ENCODE measurements at places on chromosomes 13 and 19.

DNA sequence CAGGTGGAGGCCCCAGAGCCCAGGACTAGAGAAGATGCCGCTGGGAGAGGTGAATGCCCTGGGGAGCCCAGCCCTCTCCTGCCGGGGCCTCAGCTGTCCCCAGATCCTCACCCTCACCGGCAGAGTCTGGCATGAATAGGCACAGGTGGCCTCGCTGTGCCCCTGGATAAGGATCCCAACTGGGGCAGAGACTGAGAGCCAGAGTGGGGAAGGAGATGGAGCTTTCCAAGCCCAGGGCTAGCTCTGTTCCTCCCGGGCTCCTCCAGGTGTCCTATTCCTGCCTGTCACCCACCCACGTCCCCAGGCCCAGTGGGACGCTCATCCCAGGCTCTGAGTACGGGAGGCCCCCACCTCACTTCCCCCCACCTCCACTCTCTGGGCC lies 16.5 kb downstream of the PRR36 start:
- DNase-seq = no peak

GRCh38 chr19:4593409-4593851 lies 33.9 kb upstream of the SEMA6B start:
- no peak for DNase-seq

DNA sequence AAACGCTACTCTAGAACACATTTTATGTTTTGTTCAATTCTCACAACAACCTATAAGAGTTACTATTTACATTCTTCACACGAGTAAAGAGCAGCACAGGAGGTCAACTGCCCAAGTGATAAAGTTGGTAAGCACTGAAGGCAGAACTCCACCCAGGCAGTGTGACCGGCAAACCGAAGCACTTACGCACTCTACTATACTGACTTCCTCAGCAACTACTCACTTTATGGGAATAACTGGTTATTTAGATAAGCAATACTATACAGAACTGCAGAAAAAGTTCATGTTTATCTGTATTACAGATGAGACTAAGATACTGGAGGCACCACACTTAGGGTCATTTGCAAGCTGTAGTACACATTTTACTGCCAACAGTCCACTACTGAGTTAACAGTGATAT lies 28.8 kb downstream of the FOXO1 start:
- no peak for DNase-seq

GRCh38 chr13:113577881-113578435 lies 6.6 kb upstream of the TFDP1 start:
- no peak for DNase-seq

- no peak for DNase-seq
Observed at GRCh38 chr19:4870025-4870700, 2.7 kb upstream of the PLIN3 start.

GRCh38 chr13:45194081-45194939 lies 6.5 kb downstream of the KCTD4 start:
- no peak for DNase-seq

DNA sequence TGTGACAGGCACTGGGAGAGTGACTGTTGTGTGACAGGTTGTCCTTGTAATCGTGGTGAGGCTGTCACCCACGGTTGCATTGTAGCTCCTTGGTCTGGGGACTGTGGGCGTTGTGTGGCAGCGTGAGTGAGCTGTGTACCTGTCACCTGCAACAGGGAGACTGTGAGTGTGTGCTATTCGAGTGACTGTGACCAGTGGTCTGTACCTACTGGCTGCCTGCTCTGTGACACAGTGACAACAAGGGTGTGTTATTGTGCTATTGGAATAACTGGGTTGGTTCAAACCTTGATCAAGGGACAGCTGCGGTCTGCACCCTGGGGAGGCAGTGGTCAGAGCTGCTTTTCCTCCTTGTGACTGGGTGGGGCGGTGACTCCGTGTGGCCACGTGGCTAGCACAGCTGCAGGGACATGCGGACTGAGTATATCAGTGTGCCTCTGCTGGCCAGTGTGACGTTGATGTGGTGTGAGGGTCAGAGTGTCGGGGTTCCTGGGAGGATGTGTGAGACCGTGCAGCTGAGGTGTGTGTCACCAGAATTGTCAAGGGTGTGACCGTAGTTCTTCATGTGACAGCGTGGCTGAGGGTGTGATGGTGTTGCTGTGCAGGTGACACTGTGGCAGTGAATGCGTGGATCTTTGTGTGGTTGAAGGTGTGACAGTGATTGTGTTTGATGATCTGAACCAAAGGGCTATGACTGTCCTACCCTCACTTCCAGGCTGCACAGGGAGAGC lies 10.1 kb upstream of the NFIX start:
- no peak for DNase-seq

- no peak for DNase-seq
Observed at GRCh38 chr19:14406645-14407401, 12.3 kb downstream of the DDX39A start.

DNA sequence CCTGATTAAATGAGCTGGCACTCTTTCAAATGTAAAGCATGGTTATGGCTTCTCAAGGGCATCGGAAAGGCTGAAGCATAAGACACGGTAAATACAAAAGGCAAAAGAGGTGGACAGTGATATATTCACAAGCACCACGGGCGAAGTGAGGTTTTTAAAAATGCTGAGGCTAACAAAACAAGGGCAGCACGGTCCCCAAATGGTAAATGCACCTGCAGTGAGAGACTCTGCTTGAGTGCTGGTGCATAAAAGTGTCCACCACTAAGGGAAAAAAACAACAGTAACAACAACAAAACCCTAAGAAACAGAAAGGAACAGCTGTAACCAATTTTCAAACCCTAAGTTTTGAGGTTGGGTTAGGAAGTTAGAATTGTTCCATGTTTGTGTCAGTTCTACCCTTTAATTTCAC lies 234.9 kb downstream of the PCDH9 start:
- DNase-seq = no peak

GRCh38 chr13:82740442-82740841 lies 1141.8 kb downstream of the SLITRK1 start:
- no peak for DNase-seq

DNA sequence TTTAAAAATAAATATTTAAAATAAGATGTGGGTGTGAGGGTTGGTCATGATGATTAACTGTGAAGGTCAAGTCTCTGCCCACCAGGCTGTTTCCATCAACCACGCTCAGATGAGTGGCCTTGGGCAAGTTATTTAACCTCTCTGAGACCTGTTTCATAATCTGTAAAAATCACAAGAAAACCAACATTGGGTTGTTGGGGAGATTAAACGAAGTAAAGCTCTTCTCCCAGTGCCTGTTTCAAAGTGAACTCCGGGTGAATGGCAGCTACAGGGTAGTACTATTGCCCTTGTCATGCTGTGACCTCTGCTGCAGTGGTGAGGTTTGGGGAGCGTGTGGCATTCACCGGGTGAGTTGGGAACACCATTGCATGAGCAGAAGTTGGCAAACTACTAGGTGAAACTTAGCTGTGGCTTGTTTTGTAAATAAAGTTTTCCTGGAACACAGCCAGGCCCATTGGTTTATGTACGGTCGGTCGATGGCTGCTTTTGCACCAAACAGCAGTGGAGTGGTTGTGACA lies 153.2 kb downstream of the USP12 start:
- DNase-seq = no peak

DNA sequence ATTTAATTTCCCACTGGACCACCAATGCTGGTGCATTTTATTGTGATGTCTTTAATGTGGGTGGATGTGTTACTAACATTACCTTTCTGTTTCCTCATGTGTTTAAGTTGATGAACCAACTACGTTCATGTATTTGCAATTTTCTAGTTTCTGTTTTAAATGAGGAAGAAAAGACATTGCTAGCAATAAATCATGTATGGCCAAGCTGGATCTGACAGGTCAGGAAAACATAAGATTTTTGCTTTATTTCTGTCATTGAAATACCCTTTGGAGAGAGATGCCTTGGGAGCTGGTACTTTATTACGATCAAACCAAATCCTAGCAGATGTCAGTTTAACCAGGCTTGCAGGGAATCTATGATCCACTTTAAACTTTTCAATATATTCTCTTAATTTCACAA lies 553.2 kb downstream of the RFC3 start:
- no peak for DNase-seq

DNA sequence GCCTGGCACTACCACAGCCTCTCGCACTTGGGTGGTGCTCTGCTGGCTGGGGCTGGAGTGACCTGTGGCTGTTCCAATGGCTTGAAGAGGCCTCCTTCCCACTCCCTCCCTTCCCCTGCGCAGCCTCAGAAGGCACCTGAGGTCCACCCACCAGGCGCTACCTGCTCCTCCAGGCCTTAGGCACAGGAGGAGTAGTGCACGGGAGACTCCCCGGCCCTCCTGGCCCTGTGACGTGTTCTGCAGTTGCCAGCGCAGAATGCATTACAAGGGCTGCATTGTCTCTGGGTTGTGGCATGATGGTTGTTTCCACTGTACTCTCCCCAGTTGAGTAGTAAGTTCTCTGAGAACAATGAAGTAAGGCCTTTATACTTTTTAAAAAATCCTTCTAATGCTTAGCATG lies 128.6 kb downstream of the TEX29 start:
- no peak for DNase-seq

DNA sequence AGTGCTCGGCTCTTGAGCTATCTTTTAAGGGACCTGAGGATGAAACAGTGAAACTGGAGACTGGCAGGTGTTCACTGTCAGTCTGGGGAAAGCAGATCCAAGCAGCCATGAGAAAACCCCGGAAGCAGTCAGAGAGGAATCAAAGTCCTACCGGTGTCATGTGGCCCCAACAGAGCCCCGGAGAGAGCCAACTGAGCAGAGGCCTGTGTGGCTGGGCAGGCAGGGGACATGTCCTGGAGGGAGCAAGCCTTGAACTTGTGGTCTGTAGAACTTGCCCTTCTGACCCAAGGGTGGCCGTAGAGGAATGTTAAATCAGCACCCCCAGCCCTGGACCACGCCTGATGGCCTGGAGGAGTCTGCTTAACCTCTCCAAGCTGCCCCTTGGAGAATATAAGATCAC lies 113.7 kb upstream of the ZNF507 start:
- no peak for DNase-seq

DNA sequence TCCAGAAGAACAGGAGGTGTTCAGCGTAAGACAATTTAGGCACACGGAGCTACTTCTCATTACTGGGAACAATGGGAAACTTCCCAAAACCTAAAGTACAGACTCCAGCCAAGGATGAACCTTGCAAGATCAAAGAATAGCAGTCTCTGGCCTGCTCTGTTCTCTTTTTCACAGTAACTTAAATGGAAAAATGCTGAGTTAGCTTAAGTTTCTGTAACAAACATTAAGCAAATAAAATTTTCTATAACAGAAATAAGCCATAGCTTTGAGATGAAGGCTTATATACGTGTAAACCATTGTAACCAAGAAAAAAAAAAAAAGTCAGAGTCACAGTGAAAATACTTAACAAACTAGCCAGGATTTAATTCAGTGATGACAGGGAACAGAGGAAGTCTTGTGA lies 18.2 kb upstream of the ZNF460 start:
- DNase-seq = no peak

- no peak for DNase-seq
Observed at GRCh38 chr19:13604902-13605586, 98.8 kb upstream of the CACNA1A start.

- DNase-seq = no peak
Observed at GRCh38 chr13:111554539-111555267, 234.3 kb downstream of the TEX29 start.

- DNase-seq = no peak
Observed at GRCh38 chr19:40335101-40335500, 13.1 kb downstream of the C19orf47 start.

DNA sequence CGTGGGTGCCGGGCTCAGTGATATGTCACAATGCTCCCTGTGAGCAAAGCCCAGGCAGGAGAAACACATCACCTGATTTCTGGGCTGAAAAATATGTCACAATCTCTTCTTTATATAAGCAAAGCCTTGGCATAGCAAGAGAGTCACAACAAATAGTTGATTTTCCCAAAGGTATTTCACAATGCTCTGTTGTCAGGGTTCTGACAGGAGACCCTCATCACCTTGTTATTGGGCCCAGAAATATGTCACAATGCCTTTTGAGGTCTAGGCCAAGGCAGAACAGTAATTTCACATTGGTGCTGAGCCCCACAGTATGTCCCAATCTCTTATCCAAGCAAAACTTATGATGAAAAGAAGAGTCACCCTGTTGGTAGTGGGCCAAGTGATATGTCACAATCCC lies 125.7 kb downstream of the ZNF675 start:
- DNase-seq = no peak

DNA sequence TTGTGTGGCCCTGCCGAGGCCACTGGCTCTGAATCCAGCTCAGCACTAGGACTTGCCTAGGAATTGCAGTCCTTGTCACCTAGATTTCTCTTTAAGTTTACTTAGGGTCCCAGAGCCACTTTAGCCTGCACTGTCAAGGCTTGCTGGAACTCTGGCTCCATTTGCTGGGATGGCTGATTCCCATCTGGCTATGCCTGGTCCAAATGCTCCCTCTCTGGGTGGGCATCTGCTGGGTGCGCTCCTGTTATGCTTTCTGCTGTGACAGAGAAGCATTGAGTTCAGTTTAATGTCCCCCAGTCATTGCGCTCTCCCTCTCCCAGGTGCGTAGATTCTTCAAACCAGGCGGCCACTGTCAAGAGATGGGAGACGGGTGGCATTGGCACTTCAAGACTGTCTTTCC lies 102.2 kb downstream of the MTUS2 start:
- DNase-seq = no peak

DNA sequence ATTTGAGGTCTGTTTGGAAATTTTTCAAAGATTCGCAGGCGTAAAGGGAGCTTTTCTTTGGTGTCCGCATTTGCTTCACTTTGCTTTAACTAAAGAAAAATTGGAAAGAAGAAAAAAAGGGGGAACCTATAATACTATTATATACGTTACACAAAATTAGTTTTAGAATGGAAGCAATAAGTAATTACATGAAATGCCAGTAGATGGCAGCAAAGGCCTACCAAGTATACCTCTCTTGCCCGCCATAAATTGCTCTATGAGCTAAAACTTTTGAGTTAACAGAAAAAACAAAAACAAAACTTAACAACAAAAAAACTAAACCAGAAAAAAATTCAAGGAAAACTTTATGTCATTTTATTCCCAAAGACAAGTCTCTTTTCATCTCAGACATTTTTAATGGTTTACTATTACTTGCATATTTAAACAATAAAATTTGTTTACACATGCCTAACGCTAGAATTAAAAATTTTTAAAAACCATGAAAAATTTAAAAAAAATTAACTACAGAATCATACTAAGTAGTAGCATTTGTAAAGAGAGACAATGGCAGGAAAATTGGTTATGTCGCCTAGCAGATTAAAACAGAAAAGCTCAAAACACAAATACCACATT lies 271.4 kb downstream of the NALCN start:
- DNase-seq = no peak

DNA sequence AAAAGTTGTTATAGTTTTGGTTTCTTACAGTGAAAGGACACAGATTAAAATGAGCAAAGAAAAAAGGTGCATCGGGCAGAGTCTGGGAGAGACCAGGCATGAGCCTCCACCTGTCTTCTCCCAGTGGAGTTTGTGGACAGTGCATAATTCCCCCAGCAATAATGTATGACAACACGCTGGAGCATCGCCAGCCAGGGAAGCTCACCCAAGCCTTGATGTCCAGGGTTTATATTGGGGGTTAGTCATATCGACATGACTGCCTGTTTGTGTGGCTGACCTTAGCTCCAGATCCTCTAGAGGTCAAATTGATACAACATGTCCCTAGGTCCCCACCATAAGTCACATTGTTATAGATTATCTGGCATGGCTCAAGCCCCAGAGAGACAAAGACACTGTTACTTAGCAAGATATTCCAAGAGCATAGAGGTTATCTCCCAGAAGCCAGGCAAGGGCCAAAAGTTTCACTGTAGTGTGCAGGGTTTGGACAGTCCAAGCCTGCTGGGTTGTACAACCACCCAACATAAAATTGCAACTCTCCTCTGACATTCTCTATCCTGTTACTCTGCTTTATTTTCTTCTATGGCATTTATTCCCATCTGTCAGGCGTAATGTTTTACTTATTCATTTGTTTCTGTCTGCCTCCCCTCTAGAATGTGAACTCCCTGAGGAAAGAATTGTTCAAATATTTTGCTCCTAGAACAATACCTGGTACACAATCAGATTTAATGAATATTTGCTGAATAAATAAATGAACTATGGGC lies 5.6 kb upstream of the KLK13 start:
- no peak for DNase-seq
